Dermis blood vessel endothelial cell (primary cell): ENCODE measurements at places on chromosomes 1 and 21.

GRCh38 chr1:87119541-87120140 lies 205.2 kb downstream of the HS2ST1 start:
- DNase-seq: no peak

GRCh38 chr21:45388611-45389296 lies 16.2 kb upstream of the COL18A1 start:
- no peak for DNase-seq

DNA sequence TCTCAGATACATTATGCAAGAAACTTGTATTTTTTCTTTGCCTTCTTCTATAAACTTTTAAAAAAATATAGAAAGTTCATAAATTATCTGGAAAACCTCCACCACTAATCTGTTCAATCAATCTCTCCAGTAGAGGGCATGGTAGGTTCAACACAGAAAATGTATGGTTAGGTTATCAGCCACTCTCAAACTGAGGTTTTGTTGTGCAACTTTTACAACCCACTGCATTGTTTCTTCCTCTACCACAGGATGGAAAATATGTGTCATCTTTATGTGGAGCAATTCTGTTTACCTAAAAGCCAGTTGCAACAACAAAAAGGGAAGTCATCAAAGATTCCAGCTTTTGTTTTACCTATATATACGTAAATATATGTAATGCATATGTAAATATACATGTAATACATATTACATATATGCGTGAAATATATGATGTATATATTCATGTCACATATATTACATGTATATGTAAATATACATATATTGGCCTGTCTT lies 3.0 kb upstream of the RGS2 start:
- peak; percentile 88 for DNase-seq

- DNase-seq: no peak
These were observed 81.2 kb downstream of the PROX1 start for GRCh38 chr1:214068979-214069378.

GRCh38 chr1:217602380-217602779 lies 28.5 kb downstream of the GPATCH2 start:
- DNase-seq: no peak

DNA sequence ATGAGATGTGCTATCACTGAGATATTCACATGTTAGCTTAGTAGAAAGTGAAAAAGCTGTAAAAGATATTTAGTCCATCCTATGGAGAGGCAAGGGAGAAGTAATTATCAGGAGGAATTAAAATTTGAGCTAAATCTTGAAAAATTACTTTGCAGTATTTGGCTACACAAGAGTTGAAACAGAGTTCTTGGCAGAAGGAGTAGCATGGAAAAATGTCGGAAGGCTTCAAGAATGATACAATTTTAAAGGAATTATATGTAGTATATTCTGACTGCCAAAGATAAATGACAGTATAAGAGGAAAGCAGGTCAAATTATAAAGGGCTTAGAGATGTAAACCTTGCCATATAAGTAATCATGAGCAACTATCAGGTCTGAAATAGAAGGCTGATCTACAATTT lies 518.9 kb downstream of the BRINP3 start:
- no peak for DNase-seq

GRCh38 chr1:3141129-3141528 lies 72.1 kb downstream of the PRDM16 start:
- DNase-seq: no peak

DNA sequence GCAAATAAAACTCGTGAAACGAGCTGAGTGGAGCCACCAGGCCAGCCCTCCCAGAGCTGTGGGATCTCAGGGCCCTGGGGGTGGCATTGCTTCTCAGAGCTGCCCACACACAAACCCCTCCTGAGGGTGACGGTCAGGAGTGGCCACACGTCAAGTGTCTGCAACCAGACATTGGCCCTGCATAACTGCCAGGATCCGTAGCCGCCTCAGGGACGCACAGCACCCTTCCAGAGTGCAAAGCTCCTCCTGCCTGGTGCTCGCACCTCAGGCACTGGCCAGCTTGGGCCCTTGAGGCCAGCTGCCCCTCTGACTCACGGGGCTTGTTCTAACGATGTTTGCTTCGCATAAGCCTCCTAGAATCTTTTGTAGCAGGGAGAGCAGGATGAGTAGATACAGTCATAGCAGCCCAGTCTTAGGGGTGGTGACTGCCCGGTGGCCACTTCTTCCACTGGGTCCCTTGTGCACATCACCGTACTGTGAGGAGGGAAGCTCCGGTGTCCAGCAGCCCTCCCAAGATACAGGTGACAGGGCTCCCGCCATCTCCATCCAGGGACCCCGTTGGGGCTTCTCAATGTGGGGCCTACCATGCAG lies 5.0 kb downstream of the WNT3A start:
- no peak for DNase-seq

DNA sequence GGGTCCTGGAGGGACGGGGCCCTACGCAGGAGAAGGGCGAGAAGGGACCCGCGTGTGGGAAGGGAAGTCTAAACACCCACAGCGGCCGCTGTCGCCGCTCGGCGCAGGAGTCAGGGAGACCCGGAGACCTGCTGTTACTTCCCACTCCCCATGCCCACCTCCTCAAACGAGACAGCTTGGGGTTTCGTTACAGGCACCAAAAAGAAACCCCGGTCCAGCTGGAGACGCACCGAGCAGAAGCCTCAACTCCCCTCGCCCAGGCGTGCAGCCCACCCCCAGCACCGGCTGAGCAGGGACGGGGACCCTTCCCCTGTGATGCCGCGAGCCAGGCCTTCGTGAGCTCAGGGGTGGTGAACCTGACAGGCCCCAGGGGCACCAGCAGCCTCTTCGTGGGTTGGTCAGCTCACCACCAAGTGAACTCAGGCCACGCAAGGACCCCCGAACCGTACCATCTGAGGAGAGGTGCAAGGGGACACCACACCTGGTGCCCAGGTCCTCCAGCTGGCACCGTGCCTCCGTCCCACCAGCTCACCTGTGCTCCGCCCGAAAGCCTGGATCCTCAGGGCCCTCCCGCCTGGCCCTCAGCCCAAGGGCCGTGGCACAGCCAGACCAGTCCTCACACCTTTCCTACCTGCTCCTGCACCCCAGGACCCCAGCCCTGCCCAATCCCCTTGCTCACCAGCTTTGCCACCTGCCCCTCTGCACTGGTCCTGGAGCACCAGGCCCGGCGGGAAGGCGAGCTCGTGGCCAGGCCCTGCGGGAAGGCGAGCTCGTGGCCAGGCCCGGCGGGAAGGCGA lies 5.0 kb downstream of the SDF4 start:
- no peak for DNase-seq

GRCh38 chr1:202233804-202234203 lies 40.2 kb downstream of the LGR6 start:
- DNase-seq: no peak

- no peak for DNase-seq
These were observed 40.3 kb downstream of the TP73 start for GRCh38 chr1:3692598-3692997.

- DNase-seq: no peak
These were observed 26.8 kb upstream of the RASAL2 start for GRCh38 chr1:178066908-178067614.

- DNase-seq: no peak
These were observed 39.5 kb upstream of the RGS16 start for GRCh38 chr1:182643699-182644098.

DNA sequence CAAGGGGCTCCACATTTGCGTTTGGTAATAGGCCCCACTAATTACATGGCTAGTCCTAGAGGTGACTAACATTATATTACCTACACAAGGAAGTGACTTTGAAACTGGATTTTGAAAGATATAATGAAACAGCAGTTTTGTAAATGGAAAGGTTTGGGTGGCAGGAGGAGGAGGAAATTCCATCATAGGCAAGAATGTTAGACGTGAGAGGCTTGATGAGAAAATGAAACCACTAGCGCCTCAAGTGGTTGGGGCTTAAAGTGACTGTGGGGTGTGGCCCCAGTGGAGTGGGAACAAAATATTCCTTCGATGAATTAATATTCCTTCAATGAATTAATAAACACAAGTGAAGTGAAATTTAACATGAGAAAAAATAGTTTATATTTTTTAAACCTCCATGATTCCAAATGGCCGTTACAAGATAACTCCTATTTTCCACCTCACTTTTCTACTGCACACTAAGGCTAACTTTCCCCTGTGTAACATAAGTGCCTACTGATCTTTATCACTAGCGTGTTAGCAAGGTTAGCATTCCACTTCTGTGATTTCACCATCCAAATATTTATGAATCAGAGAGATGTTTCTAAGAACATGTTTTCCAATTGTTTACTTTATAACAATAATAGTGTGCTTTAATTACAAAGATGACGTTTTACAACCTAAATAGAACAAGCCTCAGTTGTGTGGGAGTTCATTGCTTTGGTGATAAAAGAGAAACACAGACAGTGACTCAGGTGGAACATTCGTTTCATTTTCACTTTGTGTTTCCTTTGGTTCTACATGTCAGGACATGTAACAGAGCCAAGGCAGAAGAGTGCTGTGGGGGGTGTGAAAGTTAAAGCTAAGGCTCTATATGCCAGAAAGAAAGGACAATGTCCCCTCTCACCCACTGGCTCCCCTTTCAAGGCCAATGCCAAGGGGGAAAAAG lies 12.5 kb upstream of the ATF3 start:
- DNase-seq: peak; percentile 98

GRCh38 chr1:164891615-164892014 lies 332.6 kb downstream of the PBX1 start:
- DNase-seq: no peak

- DNase-seq: no peak
These were observed 16.7 kb downstream of the CHD5 start for GRCh38 chr1:6163191-6163972.

DNA sequence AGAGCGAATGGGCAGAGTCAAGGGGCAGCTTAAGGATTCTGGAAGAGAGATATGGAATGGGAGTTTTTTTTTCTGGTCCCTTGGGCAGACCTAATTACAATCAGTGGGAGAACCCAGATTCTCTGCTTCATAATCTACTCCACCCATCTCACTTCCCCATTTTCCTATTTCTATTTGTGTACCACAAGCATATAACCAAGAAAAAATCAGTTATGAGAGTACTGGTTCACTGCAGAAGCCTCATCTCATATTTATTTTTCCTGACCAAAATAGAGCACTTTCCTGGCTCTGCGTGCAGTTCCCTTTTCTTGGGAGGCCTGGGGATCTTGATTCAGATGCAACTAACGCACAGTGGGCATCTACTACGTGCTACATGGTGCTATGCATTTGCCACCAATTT lies 82.2 kb upstream of the SLFNL1 start:
- DNase-seq: no peak

DNA sequence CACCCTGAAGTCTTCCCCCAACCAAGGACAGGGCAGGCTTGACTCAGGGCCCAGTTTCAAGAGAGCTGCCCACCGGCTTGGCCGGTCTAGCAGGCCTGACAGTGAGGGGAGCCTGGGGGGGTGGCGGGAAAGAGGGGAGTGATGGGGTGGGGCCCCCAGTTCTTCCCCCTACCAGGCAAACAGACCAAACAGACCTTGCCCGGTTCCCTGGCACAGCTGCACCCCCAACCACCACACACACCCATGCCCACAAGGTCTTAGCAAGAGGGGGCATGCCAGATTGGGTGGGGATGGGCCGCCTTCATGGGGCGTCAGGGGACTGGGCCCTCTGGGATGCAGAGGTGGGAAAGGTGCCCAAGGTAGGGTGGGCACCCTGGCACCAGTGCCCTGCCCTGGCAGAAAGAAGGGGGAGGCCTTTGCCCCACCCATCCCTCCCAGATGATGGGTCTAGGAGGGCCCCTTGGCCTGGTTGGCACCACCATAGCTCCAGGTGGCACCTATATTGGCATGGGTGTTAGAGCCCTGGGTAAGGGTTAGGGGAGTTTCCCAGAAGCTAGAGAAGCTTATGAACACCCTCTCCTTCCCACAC lies 8.9 kb downstream of the ZBTB7B start:
- no peak for DNase-seq

- no peak for DNase-seq
These were observed 154.8 kb downstream of the TRABD2B start for GRCh38 chr1:47842228-47842919.

DNA sequence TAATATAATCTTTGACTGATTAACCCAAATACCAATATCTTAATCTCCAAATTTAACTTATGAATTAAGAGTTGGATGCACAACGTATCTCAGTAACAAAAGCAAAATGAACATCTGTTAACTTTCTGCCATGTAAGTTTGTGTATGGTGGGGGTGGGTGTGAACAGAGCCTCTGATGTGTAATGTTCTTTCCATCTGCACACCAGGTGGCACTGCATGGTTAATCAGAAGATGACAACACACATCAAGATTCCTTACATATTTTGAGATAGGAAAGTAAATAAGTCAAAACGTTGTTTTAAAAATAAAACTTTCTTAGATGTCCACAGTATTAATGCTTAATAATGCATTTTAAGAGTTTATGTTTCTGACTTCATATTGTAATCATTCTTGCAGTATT lies 251.9 kb downstream of the DPYD start:
- DNase-seq: peak; percentile 72

DNA sequence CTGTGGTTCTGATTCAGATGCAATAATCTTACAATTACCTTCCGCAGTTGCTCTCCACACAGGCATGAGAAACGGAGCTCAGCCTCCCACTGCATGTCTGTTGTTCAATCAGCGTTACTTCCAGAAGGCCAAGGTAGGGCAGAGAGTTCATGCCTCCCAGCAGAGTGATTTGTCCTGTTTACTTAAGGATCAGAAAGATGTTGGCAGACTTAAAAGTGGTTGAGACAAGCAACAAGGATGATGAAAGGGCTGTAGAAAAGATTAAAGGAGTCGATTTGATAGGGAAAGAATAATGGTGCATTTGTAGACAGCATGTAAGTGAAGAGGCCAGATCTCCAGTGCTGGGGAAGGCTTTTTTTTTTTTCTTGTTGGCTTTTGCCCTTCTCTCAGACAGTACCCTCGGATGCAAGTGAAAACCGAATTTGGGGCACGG lies 26.6 kb downstream of the ARMH1 start:
- no peak for DNase-seq

- DNase-seq: no peak
These were observed 571.6 kb downstream of the LRRIQ3 start for GRCh38 chr1:73626326-73626725.

DNA sequence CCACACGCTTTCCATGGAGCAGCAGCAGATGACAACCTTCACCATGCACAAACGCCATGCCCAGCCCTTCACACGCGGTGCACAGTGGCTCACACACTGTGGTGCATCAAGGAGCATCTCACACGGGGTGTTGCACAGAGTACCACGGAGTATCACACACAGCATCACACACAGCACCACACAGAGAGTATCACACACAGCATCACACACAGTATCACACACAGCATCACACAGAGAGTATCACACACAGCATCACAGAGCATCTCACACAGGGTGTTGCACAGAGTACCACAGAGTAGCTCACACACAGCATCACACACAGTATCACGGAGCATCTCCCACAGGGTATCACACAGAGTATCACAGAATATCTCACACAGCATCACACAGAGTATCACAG lies 122.2 kb upstream of the RAB4A start:
- DNase-seq: no peak

DNA sequence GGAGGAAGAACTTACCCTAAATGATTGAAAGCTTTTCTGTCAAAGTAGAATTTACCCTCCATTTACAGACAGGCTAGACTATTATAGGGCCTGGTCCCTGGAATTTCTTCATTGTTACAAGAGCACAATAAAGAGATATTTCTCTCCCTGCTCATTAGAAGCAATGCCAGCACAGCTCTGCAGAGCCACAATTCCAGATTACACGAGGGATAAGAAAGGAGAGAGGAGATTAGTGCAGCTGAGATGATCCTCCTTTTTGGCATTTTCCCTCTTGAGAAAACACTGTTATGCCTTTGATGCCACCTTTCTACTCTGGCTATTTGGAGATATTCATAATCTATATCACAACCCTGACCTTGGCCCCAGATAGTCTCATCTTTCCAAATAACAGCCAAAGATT lies 1119.5 kb upstream of the TMPRSS15 start:
- no peak for DNase-seq
